ENCODE measurements at places on chromosomes 6 and 20.

DNA sequence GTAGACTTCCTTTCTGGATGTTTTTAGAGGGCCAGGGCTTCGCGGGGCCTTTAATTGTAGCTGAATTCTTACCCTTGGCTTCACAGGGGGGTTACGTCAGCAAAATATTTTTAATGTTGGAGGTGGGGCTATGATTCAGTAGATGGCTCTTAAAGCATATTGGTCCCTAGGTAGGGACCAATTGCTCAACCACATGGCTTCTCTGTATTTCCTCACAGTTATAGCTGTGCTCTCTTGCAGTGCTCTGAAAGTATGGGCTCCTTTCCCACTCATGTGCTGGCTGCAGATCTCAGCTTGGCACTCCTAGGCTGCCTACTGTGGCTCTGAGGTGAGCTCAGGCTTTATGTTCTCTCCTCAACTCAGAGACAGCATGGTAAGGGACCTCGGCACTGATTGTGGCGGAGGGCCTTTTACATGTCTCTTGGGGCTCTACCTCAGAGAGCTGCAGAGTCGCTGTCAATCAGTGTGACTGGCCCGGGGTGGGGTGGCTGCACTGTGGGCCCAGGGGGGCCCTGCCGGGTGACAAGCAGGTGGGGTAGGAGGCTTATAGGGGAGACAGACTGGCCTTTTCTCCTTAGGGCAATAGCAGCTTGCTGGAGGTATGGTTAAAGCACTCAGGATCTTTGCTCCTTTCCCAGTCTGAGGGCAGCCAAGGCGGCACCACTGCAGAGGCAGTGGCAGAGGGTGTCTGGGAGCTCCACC, 318.0 kb downstream of the DOK5 start:
- DNase-seq = no peak

- DNase-seq = no peak
Observed at GRCh38 chr6:138230221-138230620, 11.9 kb upstream of the PBOV1 start.

DNA sequence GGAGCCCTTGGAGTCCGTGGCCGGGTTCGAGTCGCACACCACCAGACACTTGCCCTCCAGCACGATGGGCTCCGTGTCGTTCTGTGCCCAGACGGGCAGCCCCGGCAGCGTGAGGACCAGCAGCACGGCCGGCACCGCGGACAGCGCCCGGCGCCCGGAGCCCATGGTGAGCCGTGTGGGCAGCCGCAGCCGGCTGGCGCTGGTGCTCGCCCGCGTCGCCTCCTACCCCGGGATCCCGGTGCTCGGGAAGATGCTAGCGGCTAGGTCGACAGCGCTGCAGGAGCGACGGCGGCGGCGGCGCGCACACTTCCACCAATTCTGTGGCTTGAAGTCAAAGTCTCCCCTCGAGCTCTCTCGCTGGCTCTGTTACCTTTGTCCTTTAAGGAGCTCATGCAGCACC, 1.3 kb downstream of the CBLN4 start:
- DNase-seq = no peak

GRCh38 chr20:47663354-47664067, 121.8 kb downstream of the SULF2 start:
- DNase-seq = peak; percentile 75

- no peak for DNase-seq
Observed at GRCh38 chr6:75149696-75150095, 56.2 kb downstream of the COL12A1 start.

GRCh38 chr20:40865095-40865494, 163.5 kb upstream of the TOP1 start:
- DNase-seq = no peak

DNA sequence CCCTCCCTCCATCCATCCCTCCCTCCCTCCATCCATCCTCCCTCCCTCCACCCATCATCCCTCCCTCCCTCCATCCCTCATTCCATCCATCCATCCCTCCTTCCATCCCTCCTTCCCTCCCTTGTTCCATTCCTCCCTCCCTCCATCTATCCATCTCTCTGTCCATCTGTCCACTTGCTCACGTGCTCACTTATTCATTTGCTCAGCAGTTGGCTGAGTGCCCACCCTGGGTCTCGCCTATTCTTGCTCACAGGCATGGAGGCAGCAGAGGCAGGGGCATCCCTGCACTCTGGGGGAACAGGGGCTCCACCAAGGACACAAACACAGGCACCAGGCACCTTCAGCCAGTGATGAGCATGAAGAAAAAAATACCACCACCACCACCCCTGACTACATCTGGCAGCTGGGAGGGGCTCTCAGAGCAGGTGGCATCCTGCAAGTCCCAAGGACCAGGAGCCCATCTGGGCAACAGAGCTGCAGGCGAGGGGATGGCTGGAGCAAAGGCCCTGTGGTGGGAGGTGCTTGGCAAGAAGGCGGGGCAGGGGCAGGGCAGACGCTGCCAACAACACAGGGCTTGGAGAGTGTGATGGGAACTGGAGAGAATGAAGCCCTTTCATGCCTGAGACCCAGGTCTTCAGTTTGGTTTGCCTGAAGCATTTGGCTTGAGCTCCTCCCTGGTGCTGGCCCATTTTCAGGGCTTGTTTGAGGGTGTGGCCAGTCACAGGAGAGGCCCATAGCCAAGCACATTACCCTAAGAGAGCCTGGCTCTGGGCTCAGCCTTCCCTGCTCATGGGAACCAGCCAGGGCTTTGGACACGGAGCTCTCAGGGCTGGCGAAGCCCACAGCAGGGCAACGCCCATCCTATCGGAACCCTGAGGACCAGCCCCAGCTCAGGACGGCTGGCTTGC, 40.2 kb upstream of the MRGBP start:
- DNase-seq = no peak

GRCh38 chr20:50844430-50845100, 49.7 kb downstream of the BCAS4 start:
- no peak for DNase-seq

DNA sequence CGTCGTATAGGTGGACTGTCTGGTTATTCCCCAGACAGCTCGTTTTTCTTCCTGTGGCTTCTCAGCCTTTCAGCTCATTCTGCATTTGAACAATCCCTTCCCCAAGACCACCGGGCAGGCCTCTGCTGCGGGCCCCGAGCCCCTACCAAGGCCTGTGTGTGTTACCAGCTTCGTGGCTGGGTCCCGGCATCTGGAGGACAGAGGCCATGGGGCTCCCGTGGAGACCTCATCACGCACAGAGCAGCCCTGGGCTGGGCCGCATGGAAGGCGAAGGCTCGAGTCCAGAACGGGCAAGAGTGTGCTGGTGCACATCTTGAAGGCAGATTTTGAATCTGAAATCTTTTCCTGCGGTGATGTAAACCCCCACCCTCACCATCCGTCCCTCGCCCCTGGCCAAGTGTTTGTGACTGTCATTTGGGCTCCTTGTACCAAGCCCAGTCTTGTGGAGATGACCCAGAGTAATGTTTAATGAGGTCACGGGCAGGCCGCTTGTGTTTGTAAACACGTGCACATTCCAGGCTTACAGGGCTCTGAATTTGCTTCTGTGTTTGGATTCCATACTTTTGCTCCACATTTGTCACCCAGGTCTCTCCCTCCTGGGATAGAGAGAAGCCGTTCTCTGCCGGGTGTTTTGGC, 119.6 kb downstream of the CDH4 start:
- DNase-seq = no peak

DNA sequence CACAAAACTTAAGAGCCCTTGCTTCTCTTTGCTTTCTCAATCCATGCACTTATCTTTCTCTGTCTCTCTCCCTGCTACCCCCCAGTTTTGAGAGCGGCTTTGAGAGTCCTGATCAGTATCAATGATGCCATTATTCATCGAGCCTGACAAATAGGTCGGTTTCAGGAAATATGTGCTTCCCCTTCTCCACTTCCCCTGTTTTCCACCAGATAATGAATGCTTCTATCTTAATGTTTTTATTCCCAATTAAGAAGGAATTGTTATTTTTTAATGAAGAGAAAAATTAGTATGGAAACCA, 117.7 kb downstream of the KIF13A start:
- DNase-seq = no peak

GRCh38 chr20:25039697-25040437, 18.1 kb downstream of the ACSS1 start:
- DNase-seq = no peak

DNA sequence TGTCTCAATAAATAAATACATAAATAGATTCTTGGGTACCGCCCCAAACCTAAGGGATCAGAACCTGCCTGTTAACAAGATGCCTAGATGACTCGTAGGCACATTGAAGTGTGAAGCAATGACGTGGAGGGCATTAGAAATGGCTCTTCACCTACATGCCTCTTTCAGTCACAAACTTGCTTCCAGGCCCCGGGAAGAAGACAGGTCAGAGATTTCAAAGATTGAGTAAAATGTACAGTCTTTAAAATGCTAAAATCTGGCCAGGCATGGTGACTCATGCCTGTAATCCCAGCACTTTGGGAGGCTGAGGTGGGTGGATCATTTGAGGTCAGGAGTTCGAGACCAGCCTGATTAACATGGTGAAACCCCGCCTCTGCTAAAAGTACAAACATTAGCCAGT, 480.8 kb upstream of the JARID2 start:
- no peak for DNase-seq

GRCh38 chr6:41476401-41476800, 69.8 kb upstream of the FOXP4 start:
- DNase-seq = no peak

- DNase-seq = no peak
Observed at GRCh38 chr6:113671421-113671820, 185.7 kb upstream of the MARCKS start.

GRCh38 chr20:48532028-48532427, 295.8 kb downstream of the PREX1 start:
- no peak for DNase-seq

GRCh38 chr20:10047427-10047826, 12.6 kb downstream of the ANKEF1 start:
- DNase-seq = no peak

DNA sequence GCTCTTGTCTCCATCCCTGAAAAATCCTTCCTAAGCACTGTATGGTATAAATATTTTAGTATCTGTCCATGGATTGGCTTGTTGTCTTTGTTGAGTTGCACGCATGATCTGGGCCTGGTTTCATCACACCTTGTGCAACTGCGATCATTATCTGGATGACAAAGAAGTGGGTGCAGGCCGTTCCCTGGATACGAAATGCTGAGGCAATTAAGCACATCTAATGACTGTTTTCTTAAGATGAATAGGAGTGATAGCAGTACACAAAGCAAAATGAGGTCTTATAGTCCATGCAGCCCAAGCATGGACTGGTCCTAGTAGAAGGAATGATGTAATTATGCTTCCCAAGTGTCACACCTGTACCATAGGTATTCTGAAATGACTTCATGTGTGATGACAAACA, 47.8 kb downstream of the SLC35D3 start:
- DNase-seq = peak; percentile 91

DNA sequence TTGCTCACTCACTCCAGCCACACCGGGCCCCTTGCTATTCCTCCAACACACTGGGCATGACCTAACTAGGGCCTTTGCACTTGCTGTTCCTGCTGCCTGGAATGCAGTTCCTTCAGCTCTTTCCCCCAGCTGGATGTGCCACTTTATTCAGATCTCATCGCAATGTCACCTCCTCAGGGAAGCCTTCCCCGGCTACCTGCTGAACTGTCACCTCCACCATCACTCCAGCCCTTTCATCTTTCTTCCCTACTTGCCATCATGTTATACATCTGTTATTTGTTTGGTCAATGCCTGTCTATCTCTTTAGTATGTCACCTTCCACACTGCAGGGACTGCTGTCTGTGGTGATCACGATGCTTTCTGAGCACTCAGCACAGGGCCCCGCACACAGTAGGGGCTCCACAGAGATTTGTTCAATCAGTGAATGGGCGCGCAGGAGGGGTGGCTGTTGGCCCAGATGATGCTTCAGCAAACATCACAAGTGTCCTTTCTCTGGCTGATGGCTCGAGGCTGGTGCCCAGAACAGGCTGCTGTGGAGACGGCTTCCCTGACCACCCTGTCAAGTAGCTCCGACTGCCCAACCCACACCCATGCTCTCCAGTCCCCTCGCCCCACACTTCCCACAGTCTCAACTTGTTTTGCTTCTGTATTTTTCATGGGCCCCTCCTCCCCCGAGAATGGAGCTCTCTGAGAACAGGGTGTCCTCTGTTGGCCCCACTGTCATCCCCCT, 31.8 kb downstream of the CEBPB start:
- no peak for DNase-seq

DNA sequence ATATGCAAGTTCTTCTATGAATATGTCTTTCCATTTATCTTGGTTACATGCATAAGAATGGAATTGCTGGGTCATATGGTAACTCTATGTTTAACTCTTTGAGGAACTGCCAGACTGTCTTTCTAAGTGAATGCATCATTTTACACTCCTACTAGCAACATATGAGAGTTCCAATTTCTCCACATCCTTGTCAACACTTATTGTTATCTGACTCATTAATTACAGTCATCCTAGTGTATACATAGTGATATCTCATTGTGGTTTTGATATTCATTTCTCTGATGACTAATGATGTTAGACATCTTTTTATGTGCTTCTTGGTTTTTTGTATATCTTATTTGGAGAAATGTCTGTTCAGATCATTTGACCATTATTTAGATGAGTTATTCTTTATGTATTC, 96.7 kb upstream of the LAMP5 start:
- DNase-seq = no peak

DNA sequence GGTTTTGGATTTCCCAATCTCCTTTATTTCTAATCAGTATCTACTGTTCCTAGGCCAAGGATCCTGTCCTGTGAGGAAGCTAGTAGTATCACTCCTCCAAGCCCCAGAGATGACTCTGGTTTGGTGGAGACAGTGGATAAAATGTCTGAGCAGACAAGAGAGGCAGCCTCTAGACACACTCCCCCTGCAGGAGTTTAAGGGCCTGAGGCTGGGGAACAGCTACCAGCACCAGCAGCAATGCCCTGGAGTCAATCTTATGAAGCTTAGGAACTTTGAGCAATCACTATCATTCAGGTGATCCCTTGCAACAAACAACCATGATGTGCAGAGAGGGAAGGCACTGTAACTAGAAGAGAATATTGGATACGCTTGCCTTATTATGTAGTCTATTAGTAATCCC, 384.7 kb upstream of the ID4 start:
- no peak for DNase-seq

- no peak for DNase-seq
Observed at GRCh38 chr6:136923954-136924673, 2.0 kb downstream of the SLC35D3 start.

GRCh38 chr6:129696843-129697242, 13.1 kb downstream of the ARHGAP18 start:
- no peak for DNase-seq

- no peak for DNase-seq
Observed at GRCh38 chr6:37575221-37575620, 75.5 kb upstream of the CCDC167 start.

DNA sequence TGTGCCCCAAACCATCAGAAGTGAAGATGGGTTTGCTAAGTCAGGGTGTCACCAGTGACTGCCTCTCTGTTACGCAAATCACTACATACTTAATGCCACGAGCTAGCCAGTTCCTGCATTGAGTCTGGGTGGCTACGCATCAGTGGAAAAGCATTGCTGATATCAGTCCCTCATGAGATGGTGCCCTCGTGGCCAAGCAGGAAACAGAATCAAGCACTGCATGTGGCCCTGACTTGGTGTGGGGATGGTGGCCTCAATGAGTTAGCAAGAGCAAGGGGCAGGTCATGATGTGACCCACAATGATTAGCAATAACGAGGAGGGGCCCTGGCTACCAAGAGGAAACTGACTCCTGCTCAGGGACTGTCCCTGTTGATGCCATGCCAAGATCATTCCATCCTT, 51.6 kb upstream of the FNDC1 start:
- no peak for DNase-seq

GRCh38 chr6:6556738-6557503, 31.6 kb upstream of the LY86 start:
- DNase-seq = peak; percentile 53

- no peak for DNase-seq
Observed at GRCh38 chr6:40529040-40529439, 58.1 kb downstream of the LRFN2 start.
